NCI-H146 (cell line): ENCODE measurements at places on chromosomes 5 and 9.

DNA sequence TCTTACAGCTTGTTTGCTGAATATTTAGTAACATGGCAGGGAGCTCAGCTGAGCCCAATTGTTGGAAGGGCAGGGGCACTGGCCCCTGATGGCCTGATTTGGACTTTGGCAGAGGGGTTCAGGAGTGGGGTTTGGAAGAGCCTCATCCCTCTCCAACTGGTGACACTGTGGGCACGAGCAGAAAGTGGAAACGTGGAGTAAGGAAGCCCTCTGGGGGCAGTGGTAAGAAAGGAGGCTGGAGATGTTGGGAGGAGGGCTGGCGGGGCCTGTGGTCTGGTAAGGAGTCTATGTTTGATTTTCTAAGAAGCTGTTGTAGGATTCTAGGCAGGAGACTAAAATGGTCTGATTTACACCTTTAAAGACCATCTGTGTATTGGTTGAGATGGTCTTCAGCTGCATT is 208.9 kb downstream of the HSPA4 start:
- DNase-seq: no peak

GRCh38 chr5:138653502-138653901 is 78.3 kb upstream of the HSPA9 start:
- DNase-seq: peak; percentile 19

DNA sequence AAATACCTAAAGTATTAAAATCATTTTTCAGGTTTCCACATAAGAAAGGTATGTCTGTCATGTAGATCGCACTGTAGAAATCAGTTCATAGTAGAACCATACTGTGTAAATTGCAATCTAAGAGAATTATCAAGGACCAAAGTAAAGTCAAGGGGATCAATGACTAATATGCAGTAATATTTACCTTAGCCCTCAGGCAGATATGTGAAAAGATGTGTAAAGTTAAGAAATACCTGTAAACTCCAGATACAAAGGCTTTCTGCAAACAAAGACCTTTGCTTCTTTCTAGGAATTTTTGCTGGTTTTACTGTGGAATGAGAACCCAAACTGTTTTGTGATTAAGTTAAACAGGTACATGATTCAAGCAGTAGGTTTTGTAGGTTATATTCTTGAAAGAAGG is 11.6 kb downstream of the POLK start:
- no peak for DNase-seq

GRCh38 chr5:171149772-171150171 is 159.3 kb upstream of the TLX3 start:
- peak; percentile 6 for DNase-seq

GRCh38 chr5:83099445-83099844 is 22.1 kb downstream of the XRCC4 start:
- peak; percentile 12 for DNase-seq

DNA sequence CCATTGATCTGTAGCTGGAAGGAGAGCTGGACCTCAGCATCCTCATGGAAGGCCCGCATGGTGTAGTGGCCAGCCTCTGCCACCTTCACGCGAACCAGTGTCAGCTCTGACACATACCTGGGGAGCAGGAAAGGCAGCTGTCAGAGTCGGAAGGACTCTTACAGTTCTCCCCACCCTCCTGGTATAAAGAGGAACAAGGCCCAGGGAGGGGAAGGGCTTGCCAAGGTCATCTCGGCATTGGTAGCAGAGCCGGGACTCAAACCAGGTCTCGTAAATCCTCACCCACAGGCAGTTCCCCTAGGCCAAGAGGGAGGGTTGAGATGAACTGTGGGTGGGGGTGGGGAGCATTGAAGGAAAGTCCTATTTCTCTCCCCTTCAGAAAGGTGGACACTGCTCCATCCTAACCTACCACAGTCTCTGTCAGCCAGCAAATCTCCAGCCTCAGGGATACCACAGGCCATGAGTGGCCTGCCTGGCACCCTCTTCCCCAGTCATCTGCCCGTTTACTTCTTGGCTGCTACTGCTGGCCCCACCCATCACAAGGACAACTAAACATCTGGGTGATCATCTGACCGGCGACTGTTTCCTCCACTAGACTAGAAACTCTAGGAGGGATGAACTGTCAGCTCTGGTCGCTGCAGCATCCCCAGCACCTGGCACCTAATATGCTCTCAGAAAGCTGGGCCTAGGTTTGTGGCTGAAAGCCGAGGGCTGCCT is 23.5 kb downstream of the PDGFRB start:
- DNase-seq: no peak

DNA sequence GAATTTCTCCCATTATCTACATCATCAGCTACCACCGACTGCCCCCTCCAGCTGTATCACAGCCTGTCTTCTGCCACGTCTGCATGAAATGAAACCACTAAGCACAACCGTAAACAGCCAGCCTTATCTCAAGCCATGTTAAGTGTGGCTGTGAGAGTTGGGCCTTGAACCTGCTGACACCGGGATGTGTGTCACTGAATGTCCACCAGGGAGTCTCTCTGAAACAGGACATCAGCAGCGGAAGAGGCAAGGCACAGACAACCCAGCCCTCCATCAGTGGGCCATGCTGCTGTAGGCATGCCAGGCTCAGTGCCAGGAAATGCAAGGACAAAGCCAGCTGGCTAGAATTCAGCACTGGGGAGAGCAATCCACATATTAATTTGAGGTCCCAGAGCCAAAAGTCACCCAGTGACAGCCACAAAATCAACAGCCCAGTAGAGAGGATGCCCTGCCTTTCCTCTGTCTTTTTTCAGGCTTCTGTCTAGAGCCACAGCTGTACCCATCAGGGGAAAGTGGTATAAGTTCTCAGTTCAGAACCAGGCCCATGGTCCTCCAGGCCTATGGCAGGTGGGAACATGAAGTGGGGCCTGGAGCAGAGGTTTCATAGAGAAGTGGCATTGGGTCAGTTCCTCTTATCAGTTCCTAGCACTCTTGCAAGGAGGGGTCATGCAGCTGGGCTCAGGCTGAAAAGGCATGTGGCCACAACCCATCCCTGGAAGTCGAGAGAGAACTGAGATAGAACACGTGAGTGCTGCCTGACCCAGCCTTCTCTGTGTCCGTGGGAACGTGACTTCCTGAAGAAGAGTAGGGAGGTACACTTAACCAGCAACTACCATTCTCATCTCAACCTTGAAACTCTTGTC is 199.4 kb downstream of the ESM1 start:
- no peak for DNase-seq

DNA sequence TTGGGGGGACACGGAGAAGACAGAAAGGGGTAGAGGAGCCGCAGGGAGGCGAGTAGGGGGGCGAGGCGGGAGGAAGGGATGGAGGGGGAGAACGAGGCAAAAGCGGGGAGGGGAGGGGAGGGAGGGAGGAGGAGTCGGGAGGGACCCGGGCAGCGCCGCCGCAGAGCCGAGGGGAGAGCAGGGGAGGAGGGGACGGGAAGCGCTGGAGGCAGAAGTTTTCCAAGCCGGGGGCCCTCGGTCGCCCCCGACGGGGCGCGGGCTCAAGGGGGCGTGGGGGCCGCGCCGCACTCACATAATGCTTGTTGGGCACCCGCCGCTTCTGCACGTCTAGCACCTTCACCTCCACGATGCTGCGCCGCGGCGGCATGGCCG is 353 bp downstream of the SH3PXD2B start:
- DNase-seq: peak; percentile 49
